ENCODE measurements at places on chromosomes 5 and 9. TPM values are rescaled to one million over a fixed set of nuclear protein-coding genes. Genes with fewer than 3 reads are reported as not detected.

Gene GABRB2
- total RNA-seq = not detected

Gene TMOD1
- 1.4 TPM for total RNA-seq

Gene PCDHGB5
- 0.87 TPM for total RNA-seq

Gene OTP
- total RNA-seq = 0.05 TPM

Gene TIMD4
- not detected for total RNA-seq

Gene PCDHB13
- total RNA-seq = 1.0 TPM

Gene NTNG2
- 5.1 TPM for total RNA-seq

Gene PRRT1B
- 1.1 TPM for total RNA-seq

Gene GMCL2
- total RNA-seq = not detected

Gene SEC24A
- 22.7 TPM for total RNA-seq

Gene NPR3
- 0.10 TPM for total RNA-seq

Gene NR4A3
- 0.13 TPM for total RNA-seq

Gene C6
- 0.13 TPM for total RNA-seq

Gene TNFSF8
- 0.15 TPM for total RNA-seq

Gene ZNF454
- 0.10 TPM for total RNA-seq

Gene PCDHA4
- 3.1 TPM for total RNA-seq

Gene GAPVD1
- total RNA-seq = 48.6 TPM

Gene SLC34A3
- total RNA-seq = not detected

Gene NME5
- total RNA-seq = 1.7 TPM

Gene TMEM252
- total RNA-seq = not detected

Gene NTMT1
- total RNA-seq = 47.5 TPM

Gene ADAMTSL2
- 0.10 TPM for total RNA-seq

Gene LRRC19
- total RNA-seq = not detected

Gene PAPPA
- 1.2 TPM for total RNA-seq

Gene IFNK
- not detected for total RNA-seq

Gene IRX2
- 0.10 TPM for total RNA-seq

Gene ORM2
- 0.77 TPM for total RNA-seq

Gene OR1J2
- not detected for total RNA-seq

Gene AJM1
- total RNA-seq = 7.2 TPM

Gene FGF18
- 1.7 TPM for total RNA-seq

Gene TXNDC8
- total RNA-seq = not detected

Gene NEUROG1
- total RNA-seq = not detected

Gene FGFR4
- 7.5 TPM for total RNA-seq

Gene PCA3
- total RNA-seq = not detected

Gene PAEP
- total RNA-seq = not detected

Gene PRLR
- 0.46 TPM for total RNA-seq

Gene ABO
- 0.10 TPM for total RNA-seq

Gene PSIP1
- total RNA-seq = 30.4 TPM

Gene MYMK
- total RNA-seq = not detected

Gene ADGRV1
- total RNA-seq = 0.49 TPM

Gene GRM6
- total RNA-seq = not detected

Gene CYLC2
- not detected for total RNA-seq

Gene LHX6
- total RNA-seq = 0.62 TPM

Gene PDE8B
- total RNA-seq = 0.62 TPM

Gene HMHB1
- total RNA-seq = not detected

Gene INSL4
- not detected for total RNA-seq

Gene ZNF658
- 3.6 TPM for total RNA-seq

Gene ECM2
- not detected for total RNA-seq

Gene SPINK7
- not detected for total RNA-seq

Gene EPB41L4A
- total RNA-seq = 0.87 TPM

Gene CDX1
- total RNA-seq = not detected

Gene IFNW1
- not detected for total RNA-seq

Gene CTXN3
- not detected for total RNA-seq

Gene FAM193B
- total RNA-seq = 58.5 TPM

Gene LCN9
- total RNA-seq = not detected

Gene TMEM174
- not detected for total RNA-seq

Gene TERT
- 8.9 TPM for total RNA-seq

Gene LMBRD2
- total RNA-seq = 7.1 TPM

Gene TMEFF1
- total RNA-seq = 2.2 TPM

Gene LECT2
- total RNA-seq = not detected

All from Panc1 (cell line).